ENCODE measurements at places on chromosomes 5 and 9. TPM values are rescaled to one million over a fixed set of nuclear protein-coding genes. Genes with fewer than 3 reads are reported as not detected.

The KCNIP1 gene
- 0.11 TPM for total RNA-seq

The ANKRD34B gene
- not detected for total RNA-seq

The SCGB3A1 gene
- not detected for total RNA-seq

The OR2V2 gene
- not detected for total RNA-seq

The ARHGEF37 gene
- 3.7 TPM for total RNA-seq

The NEURL1B gene
- 0.79 TPM for total RNA-seq

The CCL28 gene
- total RNA-seq: 2.0 TPM

The SLC22A4 gene
- 4.3 TPM for total RNA-seq

The MEF2C gene
- 0.22 TPM for total RNA-seq

The BASP1 gene
- total RNA-seq: 7.1 TPM

The C5orf58 gene
- total RNA-seq: not detected

The ADGRD2 gene
- not detected for total RNA-seq

The FBXL7 gene
- total RNA-seq: 7.9 TPM

The PCA3 gene
- 0.39 TPM for total RNA-seq

The C8G gene
- total RNA-seq: 3.9 TPM

The GLRA1 gene
- not detected for total RNA-seq

The OMD gene
- not detected for total RNA-seq

The GDA gene
- under 0.01 TPM for total RNA-seq

The ELP1 gene
- total RNA-seq: 23.7 TPM

The ELOVL7 gene
- total RNA-seq: 1.5 TPM

The PLEKHG4B gene
- 31.4 TPM for total RNA-seq

The PFN3 gene
- total RNA-seq: not detected

The MATR3 gene
- total RNA-seq: 183 TPM

The KCTD16 gene
- 0.65 TPM for total RNA-seq

The PTPRD gene
- 88.3 TPM for total RNA-seq

The PCDHB2 gene
- total RNA-seq: 1.2 TPM

The CACNA1B gene
- total RNA-seq: under 0.01 TPM

The IFNA2 gene
- not detected for total RNA-seq

The CD14 gene
- total RNA-seq: 0.33 TPM

The OBP2B gene
- total RNA-seq: not detected

The MLANA gene
- total RNA-seq: not detected

The ADAMTS16 gene
- under 0.01 TPM for total RNA-seq

The PCSK5 gene
- 8.2 TPM for total RNA-seq

The FOXD4L3 gene
- total RNA-seq: 0.39 TPM

The OR1L1 gene
- total RNA-seq: not detected

The LRRC19 gene
- total RNA-seq: not detected

The GABRB2 gene
- 0.39 TPM for total RNA-seq

The NDST1 gene
- total RNA-seq: 65.2 TPM

The ARL14EPL gene
- total RNA-seq: not detected

The C9 gene
- not detected for total RNA-seq

The PRUNE2 gene
- total RNA-seq: 4.7 TPM

The CCL21 gene
- not detected for total RNA-seq

The VCAN gene
- 1.6 TPM for total RNA-seq

The MUSK gene
- 0.39 TPM for total RNA-seq

The ENTREP1 gene
- 0.39 TPM for total RNA-seq

The REEP2 gene
- 0.11 TPM for total RNA-seq

The NTRK2 gene
- 0.87 TPM for total RNA-seq

The SLC36A2 gene
- total RNA-seq: not detected

The THBS4 gene
- 0.79 TPM for total RNA-seq

The HTR4 gene
- total RNA-seq: not detected

The KCNT1 gene
- not detected for total RNA-seq

The OGN gene
- not detected for total RNA-seq

The CLIC3 gene
- 328 TPM for total RNA-seq

The PCDHB7 gene
- total RNA-seq: 0.79 TPM

The SOX30 gene
- total RNA-seq: not detected

The SAXO1 gene
- total RNA-seq: 0.11 TPM

The PRSS3 gene
- 0.79 TPM for total RNA-seq

The CLTA gene
- 250 TPM for total RNA-seq

The CETN3 gene
- 13.1 TPM for total RNA-seq

The LEAP2 gene
- not detected for total RNA-seq
